HCEC 1CT (cell line): ENCODE measurements at places on chromosomes 12 and 14.

- peak; percentile 62 for DNase-seq
Measured at GRCh38 chr12:27615331-27615891, 80.8 kb upstream of the REP15 start.

- peak; percentile 55 for DNase-seq
Measured at GRCh38 chr14:78758333-78758732, 588.2 kb downstream of the NRXN3 start.

- no peak for DNase-seq
Measured at GRCh38 chr12:68377881-68378280, 45.7 kb upstream of the MDM1 start.

- no peak for DNase-seq
Measured at GRCh38 chr12:6469092-6469491, 1.4 kb downstream of the VAMP1 start.

GRCh38 chr12:63319386-63319785 lies 168.4 kb upstream of the AVPR1A start:
- no peak for DNase-seq

GRCh38 chr14:92037989-92038388 lies 1.9 kb downstream of the TRIP11 start:
- no peak for DNase-seq

DNA sequence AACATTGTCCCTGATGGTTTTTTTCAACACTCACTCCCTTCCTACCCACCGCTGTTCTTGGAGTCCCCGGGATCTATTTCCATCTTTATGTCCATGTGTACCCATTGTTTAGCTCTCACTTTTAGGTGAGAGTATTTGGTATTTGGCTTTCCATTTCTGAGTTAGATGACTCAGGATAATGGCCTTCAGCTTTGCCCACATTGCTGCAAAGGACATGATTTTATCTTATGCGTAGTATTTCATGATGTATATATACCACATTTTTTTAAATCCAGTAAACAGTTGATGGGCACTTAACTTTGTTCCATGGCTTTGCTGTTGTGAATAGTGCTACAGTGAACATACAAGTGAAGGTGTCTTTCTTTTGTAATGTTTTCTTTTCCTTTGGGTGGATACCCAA lies 123.5 kb upstream of the KITLG start:
- DNase-seq, result peak; percentile 11

DNA sequence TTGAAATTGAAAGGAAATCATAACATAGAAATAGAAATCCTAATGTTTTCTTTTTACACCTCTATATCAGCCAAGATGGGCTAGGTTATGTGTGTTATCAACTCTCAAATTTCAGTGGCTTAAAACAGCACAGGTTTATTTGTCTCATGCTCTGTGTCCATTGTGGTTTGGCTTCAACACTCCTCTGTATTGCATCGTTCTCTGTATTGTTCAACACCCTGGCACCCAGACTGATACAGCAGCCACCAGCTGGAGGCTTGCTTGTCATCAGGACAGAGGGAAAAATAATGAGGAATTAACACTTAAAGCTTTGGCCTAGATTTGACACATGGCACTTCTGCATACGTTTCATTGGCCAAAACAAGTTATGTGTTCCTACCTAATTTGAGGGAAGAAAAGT lies 234.2 kb upstream of the ARHGAP5 start:
- DNase-seq, result no peak
